ENCODE measurements at places on chromosomes 7 and 10. TPM values are rescaled to one million over a fixed set of nuclear protein-coding genes. Genes with fewer than 3 reads are reported as not detected.

DNA sequence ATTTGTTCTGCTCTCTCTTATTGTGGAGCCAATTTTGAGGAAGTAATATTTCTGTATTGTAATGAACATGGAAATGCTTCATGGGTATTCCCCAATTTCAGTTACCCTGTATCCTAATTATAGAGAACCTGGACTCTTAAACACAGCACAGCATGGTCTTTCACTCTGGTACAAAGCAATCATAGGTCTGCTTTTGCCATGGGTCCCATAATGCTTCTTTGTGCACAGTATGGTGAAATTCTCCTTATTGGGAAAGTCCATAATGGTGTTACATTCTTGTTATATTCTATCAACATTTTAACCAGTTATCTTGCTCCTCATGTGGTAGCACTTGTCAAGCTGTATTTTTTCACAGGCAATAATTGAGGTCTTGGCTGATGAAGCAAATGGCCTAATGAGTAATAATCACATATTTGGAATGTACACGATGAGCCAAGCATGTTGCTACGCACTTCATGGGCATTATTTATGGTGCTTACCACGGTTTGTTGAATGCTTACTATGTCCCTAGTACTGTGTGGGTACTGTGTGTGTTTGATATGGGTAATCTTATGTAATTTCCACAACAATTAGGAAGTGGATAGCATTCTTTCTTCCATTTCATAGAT is 42.9 kb downstream of the PRKG1 start:
- DNase-seq, result no peak

DNA sequence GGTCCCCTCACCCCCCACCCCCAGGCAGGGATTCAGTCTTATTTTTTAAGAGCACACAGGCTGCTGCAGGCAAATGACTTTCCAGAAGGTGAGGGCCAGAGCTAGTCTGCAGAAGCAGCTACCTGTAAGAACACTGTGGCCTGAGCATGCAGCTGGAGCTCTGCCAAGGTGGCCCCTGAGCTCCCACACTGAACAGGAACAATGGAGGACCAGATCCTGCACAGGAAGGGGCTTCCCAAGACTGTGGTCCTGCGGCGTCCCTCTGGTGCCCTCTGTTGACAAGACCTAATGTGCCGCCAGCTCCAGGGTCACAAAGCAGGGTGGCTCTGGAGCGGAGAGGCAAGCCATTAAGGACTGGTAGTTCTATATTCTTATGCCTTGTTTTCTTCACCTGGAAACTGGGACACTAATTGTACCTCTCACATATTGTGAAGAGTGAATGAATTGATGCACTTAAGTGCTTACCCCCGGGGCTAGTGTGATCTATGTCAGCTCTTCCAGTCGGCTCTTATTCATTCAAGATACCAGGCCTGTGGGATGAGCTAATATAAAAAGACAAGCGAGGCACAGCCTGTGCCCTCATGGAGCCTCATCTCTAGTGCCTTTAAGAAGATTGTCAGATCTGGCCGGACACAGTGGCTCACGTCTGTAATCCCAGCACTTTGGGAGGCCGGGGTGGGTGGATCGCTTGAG is 8.0 kb upstream of the BEND7 start:
- DNase-seq, result peak; percentile 25

The ABCC2 gene
- polyA plus RNA-seq, result 0.78 TPM

The PKD1L1 gene
- polyA plus RNA-seq, result 1.2 TPM

- no peak for DNase-seq
These were observed 320.7 kb upstream of the MAGI2 start for GRCh38 chr7:79774150-79774549.

The A1CF gene
- not detected for polyA plus RNA-seq

DNA sequence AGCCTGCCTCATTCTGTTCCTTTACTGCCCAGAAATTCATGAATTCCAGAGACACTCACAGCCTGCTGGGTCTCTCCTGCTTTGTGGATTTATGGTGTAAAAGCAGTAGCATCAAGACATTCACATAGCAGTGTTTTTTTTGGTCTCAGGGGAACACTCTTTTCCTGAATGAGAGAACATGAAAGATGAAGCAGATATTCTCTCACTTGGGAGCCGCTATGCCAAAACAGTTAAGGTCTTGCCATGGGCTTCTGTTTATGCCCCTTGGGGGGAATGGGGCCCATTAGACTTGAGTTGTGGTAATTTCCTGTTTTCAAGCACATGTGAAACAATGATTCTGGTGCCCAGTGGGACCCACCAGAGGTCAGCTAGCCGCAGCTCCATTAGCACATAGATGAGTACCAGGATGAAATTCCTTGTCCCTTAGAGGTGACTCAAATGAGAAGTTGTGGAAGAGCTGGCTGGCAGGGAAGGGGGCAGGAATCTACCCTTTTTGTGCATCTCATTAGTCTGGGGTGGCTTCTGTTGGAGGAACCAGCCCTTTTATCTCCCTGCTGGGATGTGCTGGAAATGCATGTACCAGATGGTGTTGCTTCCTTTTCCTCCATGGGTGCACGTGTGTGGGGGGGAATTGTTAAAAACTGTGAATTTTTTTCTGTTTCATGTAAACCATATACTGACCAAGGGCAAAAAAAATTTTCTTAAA is 13.3 kb downstream of the BMPER start:
- DNase-seq, result no peak

The MRPS24 gene
- polyA plus RNA-seq, result 70.3 TPM

- no peak for DNase-seq
These were observed 96.4 kb downstream of the KCNMA1 start for GRCh38 chr10:77541247-77541646.

Data from muscle of arm (tissue), 14 donors.